ENCODE measurements at places on chromosomes 4 and X.

- H3K27ac ChIP-seq, result peak overlapping the region; percentile 89
- peaks cover 15% of the 10 kb centered on the region for H3K4me1 ChIP-seq
- peak overlapping the region; percentile 73 for H3K4me3 ChIP-seq
- ATAC-seq, result peak; percentile 55
These were observed 64.2 kb downstream of the SPINK2 start for GRCh38 chr4:56757261-56757746.

GRCh38 chr4:68576272-68577125 is at the start of gene UGT2B17:
Gene UGT2B17, minus strand, starts transcription at chr4:68576322. Its CDS starts 7,838 bp downstream, at chr4:68568484.
- ATAC-seq, result no peak
- peaks cover 4% of the 10 kb centered on the region for H3K4me1 ChIP-seq
- no peak within 1 kb of the TSS for H3K27ac ChIP-seq
- no peaks in the 10 kb centered on the region for H3K36me3 ChIP-seq
- no peak within 1 kb of the TSS for H3K4me3 ChIP-seq

GRCh38 chr4:36677874-36678273 is 396.5 kb downstream of the DTHD1 start:
- no peaks in the 10 kb centered on the region for H3K4me1 ChIP-seq
- H3K36me3 ChIP-seq, result no peaks in the 10 kb centered on the region
- no peaks in the 10 kb centered on the region for H3K27me3 ChIP-seq
- no peak overlapping the region for H3K27ac ChIP-seq
- no peak overlapping the region for H3K4me3 ChIP-seq

DNA sequence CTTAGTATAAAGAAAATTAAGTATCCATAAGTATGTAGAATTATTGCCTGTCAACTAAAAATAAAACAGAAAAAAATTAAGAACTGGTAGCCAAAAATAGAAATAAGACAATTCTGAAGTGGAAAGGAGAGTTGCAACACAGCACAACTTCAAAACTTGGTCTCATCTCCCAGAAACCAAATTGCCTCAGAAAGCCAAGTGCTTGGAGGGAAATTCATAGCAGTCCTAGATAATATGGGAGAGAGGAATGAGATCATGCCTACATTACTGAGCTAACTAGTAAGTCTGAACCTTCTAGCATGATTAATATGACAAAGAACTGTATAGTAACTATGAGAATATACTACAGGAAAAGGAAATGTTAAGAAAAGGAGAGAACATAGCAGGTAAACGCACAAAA is 256.5 kb downstream of the LDB2 start:
- no peaks in the 10 kb centered on the region for H3K36me3 ChIP-seq
- H3K27me3 ChIP-seq, result no peaks in the 10 kb centered on the region
- H3K4me1 ChIP-seq, result no peaks in the 10 kb centered on the region
- no peak overlapping the region for H3K27ac ChIP-seq
- no peak overlapping the region for H3K4me3 ChIP-seq
- no peak for ATAC-seq

- no peak overlapping the region for H3K27ac ChIP-seq
- H3K36me3 ChIP-seq, result no peaks in the 10 kb centered on the region
- H3K4me3 ChIP-seq, result no peak overlapping the region
- H3K4me1 ChIP-seq, result no peaks in the 10 kb centered on the region
- no peaks in the 10 kb centered on the region for H3K27me3 ChIP-seq
These were observed 107.7 kb downstream of the PHEX start for GRCh38 chrX:22139822-22140221.

DNA sequence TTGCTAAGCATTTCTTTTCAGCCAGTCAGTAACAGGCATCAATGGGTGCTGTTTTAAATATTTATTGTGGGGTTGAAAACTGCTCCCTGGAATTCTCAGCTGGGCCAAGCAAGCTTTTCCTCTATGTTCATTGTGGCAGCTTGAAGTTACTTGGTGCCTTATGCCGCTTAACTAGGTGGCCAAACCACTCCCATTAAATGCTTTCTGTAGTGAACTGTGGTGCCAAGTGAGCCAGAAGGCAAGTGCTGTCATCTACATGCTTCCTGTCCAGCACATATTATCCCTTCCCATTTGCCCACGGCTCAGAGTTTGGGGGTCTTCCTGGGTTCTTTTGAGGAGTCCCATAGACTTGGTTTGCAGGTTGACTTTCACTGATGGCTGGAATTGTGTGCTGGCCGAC is 64.8 kb downstream of the TAB3 start:
- H3K27me3 ChIP-seq, result no peaks in the 10 kb centered on the region
- H3K4me3 ChIP-seq, result no peak overlapping the region
- H3K27ac ChIP-seq, result no peak overlapping the region
- H3K4me1 ChIP-seq, result no peaks in the 10 kb centered on the region
- no peak for ATAC-seq
- peaks cover 5% of the 10 kb centered on the region for H3K36me3 ChIP-seq

GRCh38 chrX:123869488-123869887 is 9.6 kb downstream of the XIAP start:
- peak; percentile 98 for ATAC-seq
- H3K27me3 ChIP-seq, result no peaks in the 10 kb centered on the region
- H3K27ac ChIP-seq, result peak overlapping the region; percentile 85
- peak overlapping the region; percentile 56 for H3K4me3 ChIP-seq
- H3K4me1 ChIP-seq, result peaks cover 5% of the 10 kb centered on the region

GRCh38 chr4:142558851-142559250 is 287.2 kb downstream of the INPP4B start:
- ATAC-seq, result no peak
- H3K27me3 ChIP-seq, result no peaks in the 10 kb centered on the region
- H3K4me1 ChIP-seq, result peaks cover 41% of the 10 kb centered on the region
- H3K4me3 ChIP-seq, result peak overlapping the region; percentile 83
- no peaks in the 10 kb centered on the region for H3K36me3 ChIP-seq
- H3K27ac ChIP-seq, result no peak overlapping the region

DNA sequence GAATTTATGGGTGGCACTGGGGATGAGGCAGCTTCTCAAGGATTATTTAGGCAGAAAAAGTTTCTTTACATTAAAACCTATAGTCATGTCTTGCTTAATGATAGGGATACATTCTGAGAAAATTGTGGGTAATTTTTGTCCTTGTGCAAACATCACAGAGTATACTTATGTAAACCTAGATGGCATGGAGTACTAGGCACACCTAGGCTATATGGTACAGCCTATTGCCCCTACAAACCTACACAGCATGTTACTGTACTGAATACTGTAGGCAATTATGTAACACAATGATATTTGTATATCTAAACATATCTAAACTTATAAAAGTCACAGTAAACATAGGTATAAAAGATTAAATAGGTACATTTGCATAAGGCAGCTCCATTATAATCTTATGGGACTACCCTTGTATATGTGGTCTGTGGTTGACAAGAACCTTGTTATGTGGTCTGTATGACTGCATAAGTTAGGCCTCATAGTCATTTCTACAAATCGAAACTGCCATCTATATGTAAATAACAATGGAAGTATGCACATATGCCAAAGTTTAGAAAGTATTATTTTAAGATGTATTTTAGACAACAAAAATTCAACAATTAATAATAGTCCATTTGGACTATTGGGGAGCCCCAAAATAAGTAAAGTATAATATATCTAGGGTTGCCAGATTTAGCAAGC is 87.3 kb downstream of the CFAP299 start:
- peaks cover 7% of the 10 kb centered on the region for H3K4me1 ChIP-seq
- H3K27ac ChIP-seq, result no peak overlapping the region
- no peaks in the 10 kb centered on the region for H3K27me3 ChIP-seq
- no peak overlapping the region for H3K4me3 ChIP-seq

DNA sequence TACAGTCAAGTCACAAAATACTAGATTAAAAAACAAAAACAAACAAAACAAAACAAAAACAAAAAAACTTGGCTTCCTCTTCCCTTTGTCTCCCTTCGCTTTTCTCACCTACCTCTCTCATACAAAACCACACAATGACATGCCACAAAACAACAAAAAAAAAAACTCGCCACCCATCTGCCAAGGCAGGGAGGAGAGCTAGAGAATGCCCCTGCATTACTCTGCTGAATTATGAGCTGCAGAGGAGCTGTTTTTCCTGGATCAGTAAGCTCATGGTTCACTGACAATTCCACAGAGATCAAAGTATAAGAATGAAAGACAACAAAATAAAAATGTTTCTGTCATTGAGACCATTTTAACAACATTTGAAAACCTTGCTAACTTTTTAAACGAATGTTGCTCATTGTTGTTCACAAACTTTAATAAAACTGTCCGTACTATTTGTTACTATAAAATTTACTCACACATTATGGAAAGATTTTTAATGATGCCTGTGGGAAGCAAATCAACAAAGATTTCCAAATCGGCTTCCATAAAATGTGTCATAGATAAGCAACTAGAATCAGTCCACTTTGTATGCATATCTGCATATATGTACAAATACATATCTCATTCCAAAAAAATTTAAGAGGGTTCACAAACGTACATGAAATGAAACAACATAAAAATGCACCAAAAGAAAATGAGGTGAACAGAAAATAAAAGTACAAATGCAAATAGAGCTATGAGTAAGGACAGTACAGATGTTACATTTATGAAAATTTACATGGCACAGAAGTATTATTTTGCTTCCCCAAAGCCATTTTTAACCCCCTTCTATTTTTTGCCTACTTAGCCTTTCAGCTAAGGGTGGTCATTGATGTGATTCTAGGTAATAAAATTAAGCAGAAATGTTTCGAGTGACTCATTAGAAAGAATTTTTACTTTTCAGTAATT is 252.4 kb upstream of the FAT4 start:
- H3K4me1 ChIP-seq, result no peaks in the 10 kb centered on the region
- H3K27me3 ChIP-seq, result no peaks in the 10 kb centered on the region
- no peaks in the 10 kb centered on the region for H3K36me3 ChIP-seq
- H3K4me3 ChIP-seq, result no peak overlapping the region
- no peak for ATAC-seq

GRCh38 chr4:147020456-147020855 is 74.8 kb upstream of the TTC29 start:
- H3K27ac ChIP-seq, result no peak overlapping the region
- H3K4me1 ChIP-seq, result no peaks in the 10 kb centered on the region
- no peak overlapping the region for H3K4me3 ChIP-seq
- no peaks in the 10 kb centered on the region for H3K36me3 ChIP-seq

- H3K27ac ChIP-seq, result no peak overlapping the region
- H3K27me3 ChIP-seq, result no peaks in the 10 kb centered on the region
- H3K4me3 ChIP-seq, result no peak overlapping the region
- ATAC-seq, result no peak
These were observed 174.9 kb upstream of the TECRL start for GRCh38 chr4:64584125-64584524.

DNA sequence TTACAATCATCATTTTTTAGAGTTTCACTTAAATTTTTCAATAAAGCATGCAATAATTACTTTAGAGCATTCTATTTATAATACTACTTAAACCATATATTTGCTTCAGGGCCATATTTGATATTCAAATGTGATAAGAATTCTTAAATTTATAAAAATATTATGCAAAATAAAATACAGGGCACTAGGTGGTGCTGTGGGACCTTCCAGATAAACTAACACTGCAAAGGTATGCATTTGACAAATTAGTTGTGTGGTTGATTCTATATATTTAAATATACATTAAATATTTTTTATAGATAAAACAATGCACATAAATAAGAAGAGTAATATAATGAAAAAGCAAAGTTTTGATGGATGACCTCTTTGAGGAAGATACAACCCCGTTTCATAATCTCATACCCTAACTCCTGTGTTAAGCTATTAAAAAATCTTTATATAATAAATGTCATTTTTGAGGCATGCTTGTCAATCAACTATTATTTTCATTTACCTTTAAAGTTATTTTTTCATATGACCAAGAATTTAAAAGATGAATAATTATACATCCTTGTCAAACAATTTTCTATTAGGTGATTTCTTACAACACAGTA is 128.4 kb downstream of the REELD1 start:
- no peaks in the 10 kb centered on the region for H3K27me3 ChIP-seq
- no peak overlapping the region for H3K27ac ChIP-seq
- no peak overlapping the region for H3K4me3 ChIP-seq

- peak overlapping the region; percentile 21 for H3K4me3 ChIP-seq
- no peak overlapping the region for H3K27ac ChIP-seq
- no peaks in the 10 kb centered on the region for H3K4me1 ChIP-seq
- peaks cover 4% of the 10 kb centered on the region for H3K27me3 ChIP-seq
These were observed 25.7 kb upstream of the CSF2RA start for GRCh38 chrX:1242891-1243402.

GRCh38 chrX:46715530-46715929 is 43.4 kb downstream of the SLC9A7 start:
- H3K4me1 ChIP-seq, result peaks cover 11% of the 10 kb centered on the region
- no peaks in the 10 kb centered on the region for H3K36me3 ChIP-seq
- no peak overlapping the region for H3K27ac ChIP-seq
- ATAC-seq, result peak; percentile 19
- no peak overlapping the region for H3K4me3 ChIP-seq
- H3K27me3 ChIP-seq, result no peaks in the 10 kb centered on the region

DNA sequence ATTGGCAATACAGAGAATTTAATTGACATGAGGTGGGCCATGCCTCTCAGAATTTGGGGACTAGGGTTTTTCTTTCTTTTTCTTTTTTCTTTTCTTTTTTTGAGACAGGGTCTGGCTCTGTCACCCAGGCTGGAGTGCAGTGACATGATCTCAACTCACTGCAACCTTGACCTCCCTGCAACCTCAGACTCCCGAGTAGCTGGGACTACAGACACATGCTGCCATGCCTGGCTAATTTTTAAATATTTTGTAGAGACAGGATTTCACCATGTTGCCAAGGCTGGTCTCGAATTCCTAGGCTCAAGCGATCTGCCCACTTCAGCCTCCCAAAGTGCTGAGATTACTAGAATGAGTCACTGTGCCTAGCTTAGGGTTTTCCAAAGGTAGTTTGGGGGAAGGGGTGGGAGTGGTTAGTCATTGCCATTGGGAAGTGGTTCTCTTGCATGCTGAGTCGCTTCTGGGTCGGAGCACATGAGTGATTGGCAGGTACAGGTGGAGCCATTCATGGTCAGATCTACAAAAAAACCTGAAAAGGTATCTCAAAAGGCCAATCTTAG is 54.5 kb downstream of the MID2 start:
- peaks cover 6% of the 10 kb centered on the region for H3K36me3 ChIP-seq
- no peak overlapping the region for H3K27ac ChIP-seq
- no peaks in the 10 kb centered on the region for H3K27me3 ChIP-seq
- H3K4me1 ChIP-seq, result no peaks in the 10 kb centered on the region
- no peak overlapping the region for H3K4me3 ChIP-seq
- ATAC-seq, result no peak

GRCh38 chr4:153292897-153293741 is 51.4 kb upstream of the MND1 start:
- no peaks in the 10 kb centered on the region for H3K36me3 ChIP-seq
- no peak overlapping the region for H3K4me3 ChIP-seq
- H3K27me3 ChIP-seq, result no peaks in the 10 kb centered on the region
- no peak overlapping the region for H3K27ac ChIP-seq
- ATAC-seq, result no peak

Measured in activated T-helper 17 cell treated with anti-CD3 and anti-CD28 coated beads, Interleukin-2, amount 50 U/mL, for 72 hours (primary cell).